Activated naive CD4-positive, alpha-beta T cell treated with Interleukin-2 at 50 U/mL for 16 hours (primary cell): ENCODE measurements at places on chromosomes 11 and 22.

DNA sequence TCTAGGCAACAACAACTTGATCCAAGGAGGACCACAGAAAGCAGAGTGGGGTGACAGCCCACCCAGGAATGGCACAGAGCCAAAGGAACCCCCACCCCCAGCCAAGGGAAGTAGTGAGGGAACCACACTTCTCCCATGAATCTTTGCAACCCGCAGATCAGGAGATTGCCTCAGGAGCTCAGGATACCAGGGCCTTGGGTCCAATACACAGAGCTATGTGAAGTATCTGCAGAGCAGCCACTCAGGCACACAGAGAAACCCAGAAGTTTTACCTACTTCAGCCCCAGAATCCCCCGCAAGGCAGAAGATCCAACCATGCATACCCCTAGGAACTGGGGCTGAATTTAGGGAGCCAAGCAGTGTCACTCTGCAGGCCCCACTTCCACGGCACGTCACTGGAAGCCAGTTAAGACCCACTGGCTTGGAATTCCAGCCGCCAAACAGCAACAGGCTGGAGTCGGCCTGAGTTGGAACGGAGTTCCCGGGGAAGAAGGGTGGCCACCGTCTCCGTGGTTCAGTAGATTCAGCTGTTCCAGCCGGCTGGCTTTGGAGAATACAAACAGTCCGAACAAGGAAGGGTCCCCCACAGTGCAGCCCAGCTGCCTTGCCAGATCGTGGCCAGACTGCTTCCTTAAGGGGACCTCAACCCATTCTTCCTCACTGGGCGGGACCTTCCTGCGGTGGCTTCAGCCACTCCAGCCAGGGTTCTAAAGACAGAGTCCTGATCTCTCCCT, 174.1 kb downstream of the TTC28 start:
- DNase-seq = no peak

GRCh38 chr11:126359431-126360048, 4.1 kb downstream of the ST3GAL4 start:
- DNase-seq = no peak

DNA sequence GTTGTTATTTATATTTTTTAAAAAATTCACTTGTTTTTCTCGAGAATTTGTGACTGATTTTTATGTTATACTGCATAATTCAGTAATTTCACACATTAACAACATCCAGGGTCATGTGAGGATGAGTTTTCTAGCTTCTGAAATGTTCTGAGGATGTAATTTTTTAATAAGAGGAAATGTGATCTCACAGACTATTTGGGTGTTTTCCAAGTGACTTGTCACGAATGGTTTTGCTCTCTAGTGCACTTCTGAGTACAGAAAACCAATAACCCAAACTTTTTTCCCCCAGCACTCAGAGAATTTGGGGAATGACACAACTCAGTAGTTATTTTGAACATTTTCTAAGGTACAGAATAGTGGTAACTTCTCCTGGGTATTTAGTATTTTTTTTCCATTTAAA, 821.1 kb upstream of the ARHGAP42 start:
- no peak for DNase-seq

- no peak for DNase-seq
These were observed 18.7 kb upstream of the BMAL1 start for GRCh38 chr11:13258855-13259254.

DNA sequence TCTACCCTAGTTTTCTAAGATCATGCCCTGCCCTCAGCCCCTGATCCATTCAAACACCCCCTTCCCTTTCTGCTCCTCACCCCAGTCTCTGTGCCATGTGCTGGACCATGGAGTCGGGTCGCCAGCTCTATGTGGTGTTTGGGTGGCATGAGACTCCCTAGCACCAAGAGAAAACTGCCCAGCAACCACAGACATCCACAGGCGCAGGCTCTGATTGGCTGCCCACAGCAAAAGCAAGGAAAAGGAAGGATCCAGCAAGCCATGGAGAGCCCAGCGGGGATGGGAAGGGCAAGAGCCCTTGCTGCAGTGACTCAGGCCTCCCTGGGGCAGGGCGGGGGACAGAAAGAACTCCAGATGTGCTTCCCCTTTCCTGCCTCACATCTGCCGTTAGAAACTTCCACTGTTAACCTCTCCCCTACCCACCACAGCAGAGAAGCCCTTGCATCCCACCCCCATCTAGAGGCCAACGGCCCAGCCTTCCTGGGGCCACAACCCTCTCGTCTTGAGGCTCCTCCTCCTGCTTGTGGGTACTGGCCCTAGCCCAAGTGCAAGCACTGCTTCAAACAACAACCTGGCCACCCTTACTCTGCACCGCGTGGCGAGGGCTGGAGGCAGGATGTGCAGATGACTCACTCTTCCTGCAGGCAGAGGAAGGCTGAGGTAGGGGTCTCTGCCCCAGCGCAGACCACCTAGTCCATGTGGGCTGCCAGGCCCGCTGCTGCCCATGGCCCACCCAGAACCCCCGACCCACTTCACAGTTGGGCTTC, 9.7 kb upstream of the AHNAK start:
- peak; percentile 76 for DNase-seq

DNA sequence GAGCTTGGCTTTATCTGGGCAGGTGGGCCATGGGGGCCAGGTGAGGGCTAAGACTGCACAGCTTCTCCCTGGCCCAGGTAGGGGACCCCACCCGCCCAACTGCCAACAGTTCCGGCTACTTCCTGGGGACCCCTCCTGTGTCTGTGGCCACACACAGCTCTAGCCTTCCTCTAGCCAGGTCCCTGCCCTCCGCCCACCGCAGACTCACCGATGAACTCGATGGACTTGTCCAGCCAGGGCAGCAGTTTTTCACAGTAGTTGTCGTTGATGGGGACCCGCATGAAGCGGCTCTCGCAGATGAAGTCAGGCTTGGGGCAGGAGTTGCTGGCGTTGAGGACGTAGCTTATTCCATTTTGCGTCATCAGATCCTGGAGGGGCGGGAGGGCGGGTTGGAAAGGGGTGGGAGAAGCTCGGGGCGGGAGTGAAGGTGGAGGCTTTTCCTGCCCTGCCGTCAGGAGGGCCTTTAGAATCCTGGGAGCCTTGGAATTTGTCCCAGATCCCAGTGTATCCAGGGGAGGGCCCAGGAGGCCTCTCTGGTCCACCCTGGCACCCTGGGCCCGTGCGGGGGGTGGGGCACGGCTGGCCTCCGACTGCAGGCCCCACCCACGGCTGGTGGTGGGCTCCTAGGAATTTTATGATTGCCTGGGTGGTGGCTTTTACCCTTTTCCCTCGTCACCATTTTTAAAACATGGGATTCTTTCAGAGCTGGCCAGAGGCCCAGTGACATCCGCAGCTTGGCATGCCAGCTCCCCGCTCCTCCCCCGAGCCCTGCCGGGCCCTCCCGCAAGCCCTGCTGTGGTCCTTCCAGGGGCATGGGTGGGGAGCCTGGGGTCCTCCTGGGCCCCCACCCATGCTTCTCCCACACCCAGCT, 13.9 kb downstream of the DUSP8 start:
- no peak for DNase-seq

DNA sequence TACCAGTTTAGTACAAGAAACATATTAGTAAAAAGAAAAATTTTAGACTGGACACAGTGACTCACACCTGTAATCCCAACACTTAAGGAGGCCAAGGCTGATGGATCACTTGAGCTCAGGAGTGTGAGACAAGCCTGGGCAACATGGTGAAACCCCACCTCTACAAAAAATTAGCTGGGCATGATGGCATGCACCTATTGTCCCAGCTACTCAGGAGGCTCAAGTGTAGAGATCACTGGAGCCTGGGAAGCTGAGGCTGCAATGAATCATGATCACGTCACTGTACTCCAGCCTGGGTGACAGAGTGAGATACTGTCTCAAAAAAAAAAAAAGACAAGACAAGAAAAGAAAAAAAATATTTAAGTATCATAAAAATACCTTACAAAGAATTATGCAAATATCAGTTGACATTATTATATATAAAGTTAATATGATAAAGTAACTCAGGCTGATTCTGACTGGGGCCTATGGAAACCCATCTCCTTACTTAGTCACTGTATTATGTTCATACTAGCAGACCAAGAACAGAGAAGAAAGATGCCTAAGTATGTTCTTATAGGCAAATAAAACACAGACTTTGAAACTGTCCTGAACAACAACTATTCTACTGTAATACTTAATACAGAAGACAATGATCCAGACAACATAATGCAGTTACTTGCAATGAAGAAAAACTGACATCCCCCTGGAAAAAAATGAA, 27.3 kb downstream of the FAM168A start:
- no peak for DNase-seq

DNA sequence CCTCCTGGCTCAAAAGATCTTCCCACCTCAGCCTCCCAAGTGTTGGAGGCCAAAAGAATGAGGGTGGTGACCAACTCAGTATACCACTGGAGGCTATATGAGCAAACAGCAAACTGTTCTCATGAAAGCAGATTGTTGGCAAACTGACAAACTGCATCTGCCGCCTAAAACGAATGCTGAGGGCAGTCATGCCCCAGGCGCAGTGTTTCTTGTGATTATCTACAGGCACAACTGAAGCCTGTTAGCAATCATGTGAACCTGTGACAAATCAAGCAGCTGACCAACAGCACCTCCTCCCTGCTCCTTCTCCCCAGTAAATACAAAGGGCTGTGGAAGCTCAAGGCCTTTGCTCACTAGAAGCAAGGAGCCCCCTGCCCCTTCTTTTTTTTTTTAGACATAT, 47.8 kb downstream of the BTBD10 start:
- DNase-seq = no peak

DNA sequence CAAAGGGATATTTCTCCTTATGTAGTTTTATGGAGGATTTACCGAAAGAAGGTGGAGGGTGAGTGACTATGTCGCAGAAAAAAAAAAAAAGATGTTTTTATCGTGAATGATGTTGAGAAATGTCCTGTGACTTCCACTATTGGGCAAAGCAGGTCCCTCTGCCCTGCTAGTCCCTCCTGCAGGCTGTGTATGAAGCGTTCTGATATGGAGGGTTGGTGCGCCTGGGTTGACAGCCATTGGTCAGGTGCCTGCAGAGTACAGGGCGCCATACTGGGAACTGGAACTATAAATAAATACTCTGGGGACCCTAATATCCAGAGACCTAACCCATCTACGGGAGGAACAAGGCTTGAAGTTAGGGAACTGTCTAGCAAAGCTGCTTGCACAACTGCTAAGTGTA, 1.5 kb downstream of the IL17RA start:
- DNase-seq = no peak

DNA sequence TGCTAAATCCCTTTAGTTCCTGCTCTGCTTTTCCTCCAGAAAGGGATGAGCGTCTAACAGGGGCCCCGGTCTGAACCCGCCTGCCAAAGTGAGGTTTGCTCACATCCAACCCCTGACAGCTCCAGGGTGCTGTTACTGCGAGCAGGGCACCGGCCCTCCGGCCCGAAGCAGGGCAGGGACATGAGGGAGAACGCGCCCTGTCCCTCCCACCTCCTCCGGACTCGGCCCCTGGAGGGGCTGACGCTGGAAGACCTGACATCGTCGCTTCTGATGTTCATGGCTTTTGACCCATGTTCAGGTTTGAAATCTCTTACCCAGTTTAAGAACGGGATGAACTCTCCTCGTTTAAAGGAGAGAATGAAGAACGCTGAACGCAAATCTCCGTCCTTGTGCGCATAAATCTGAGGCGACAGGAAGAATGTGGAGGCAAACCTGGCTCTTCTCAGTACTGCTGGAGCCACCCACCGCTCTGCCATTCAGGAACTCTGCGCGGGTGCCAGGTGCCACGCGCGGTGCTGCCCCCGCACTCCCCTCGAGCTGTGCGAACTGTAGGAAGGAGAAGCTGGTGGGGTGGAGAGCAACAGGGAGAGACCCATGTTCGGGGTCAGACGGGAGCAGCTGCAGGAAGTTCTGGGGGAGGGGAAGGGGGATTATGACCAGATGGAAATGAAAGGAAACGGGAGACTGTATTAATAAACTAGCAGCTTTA, 826 bp upstream of the EEF1G start:
- no peak for DNase-seq

GRCh38 chr22:30481711-30482110, 9.9 kb upstream of the SEC14L3 start:
- DNase-seq = no peak

DNA sequence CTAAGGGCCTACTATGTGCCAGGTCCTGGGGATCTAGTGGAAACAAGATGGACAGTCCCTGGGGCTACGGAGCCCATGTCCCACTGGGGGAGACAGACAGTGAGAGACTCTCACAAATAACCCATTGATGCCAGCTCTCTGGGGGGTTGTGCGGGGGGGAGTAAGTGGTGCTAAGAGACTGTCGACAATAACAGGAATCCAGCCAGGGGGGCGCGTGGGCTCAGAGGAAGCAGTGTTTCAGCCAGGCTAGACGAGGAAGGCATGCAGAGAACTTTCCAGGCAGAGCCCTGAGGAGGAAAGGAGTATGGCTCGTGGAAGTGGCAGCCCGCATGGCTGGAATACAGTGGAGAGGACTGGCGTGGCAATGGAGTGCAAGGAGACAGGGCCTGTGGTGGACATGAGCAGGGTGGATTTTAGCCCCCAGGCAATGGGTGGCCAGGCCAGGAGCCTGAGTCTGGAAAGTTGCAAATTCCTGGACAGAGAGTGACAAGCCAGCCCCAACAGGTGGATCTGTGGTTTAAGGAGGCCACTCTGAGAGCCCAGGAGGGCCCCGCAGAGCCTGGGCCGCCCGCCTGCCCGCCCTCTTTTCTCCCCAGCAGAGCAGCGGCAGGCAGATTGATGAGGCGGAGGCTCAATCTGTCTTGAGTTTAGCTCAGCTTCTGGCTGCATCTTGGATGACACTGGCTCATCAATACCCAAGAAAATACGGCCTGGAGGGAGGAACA, 40.0 kb upstream of the TCF20 start:
- no peak for DNase-seq

GRCh38 chr11:116605543-116606459, 167.0 kb downstream of the BUD13 start:
- DNase-seq = no peak

GRCh38 chr11:26806219-26806618, 84.4 kb upstream of the SLC5A12 start:
- no peak for DNase-seq

- DNase-seq = no peak
These were observed 71.7 kb downstream of the FDX1 start for GRCh38 chr11:110501428-110501827.

GRCh38 chr11:75100314-75100713, 3.6 kb upstream of the OR2AT4 start:
- DNase-seq = peak; percentile 27

- no peak for DNase-seq
These were observed 3.2 kb upstream of the KRTAP5-10 start for GRCh38 chr11:71562120-71562519.

DNA sequence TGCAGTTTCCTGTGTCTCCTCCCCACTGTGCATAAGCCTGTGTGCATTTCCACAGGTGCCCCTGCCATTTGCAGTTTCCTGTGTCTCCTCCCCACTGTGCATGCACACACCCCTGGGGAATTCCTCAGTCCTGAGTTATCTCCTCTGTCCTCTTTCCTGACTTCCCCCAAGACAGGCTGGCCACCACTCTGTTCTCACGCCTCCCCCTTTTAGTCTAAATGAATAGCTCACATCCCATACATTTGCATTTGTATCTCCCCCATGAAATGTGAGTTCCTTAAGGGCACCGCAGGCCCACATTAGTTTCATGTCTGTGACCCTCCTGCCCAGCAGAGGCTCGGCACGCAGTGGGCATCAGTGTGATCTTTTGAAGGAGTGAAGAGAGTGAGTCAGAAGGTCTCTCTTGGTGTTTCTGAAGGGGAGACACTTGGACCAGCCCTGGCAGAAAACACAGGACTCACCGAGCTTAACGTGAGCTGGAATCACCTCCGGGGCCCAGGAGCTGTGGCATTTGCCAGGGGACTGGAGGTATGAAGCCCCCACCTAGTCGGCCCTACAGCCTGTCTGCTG, 6.2 kb downstream of the LRRC74B start:
- DNase-seq = no peak
